ENCODE measurements at places on chromosomes 7 and 10.

GRCh38 chr7:104469166-104469820 lies 140.9 kb downstream of the LHFPL3 start:
- DNase-seq: no peak

DNA sequence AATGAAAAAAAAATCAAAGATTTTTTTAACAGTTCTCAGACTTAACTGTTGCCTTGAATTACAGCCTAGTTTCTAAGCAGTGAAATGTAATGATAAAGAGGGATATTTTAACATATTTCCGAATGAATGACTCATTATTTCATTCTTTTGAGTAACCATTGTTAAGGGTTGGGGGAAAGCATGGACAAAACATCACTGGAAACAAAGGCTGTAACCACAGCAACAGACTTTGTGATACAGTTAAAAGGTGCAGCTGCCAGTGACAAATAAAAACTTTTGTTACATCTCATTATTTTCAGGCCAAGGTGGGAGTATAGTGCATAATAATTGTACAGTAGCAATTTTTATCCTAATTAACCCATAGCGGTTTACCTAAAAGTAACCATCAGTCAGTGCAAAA lies 172.6 kb downstream of the LRRTM3 start:
- peak; percentile 63 for DNase-seq

GRCh38 chr7:1255080-1255816 lies 22.6 kb downstream of the UNCX start:
- peak; percentile 44 for DNase-seq

GRCh38 chr10:9253121-9253520 lies 1198.6 kb downstream of the GATA3 start:
- DNase-seq: no peak

- DNase-seq: no peak
Observed at GRCh38 chr7:103651593-103652377, 205.8 kb upstream of the SLC26A5 start.

DNA sequence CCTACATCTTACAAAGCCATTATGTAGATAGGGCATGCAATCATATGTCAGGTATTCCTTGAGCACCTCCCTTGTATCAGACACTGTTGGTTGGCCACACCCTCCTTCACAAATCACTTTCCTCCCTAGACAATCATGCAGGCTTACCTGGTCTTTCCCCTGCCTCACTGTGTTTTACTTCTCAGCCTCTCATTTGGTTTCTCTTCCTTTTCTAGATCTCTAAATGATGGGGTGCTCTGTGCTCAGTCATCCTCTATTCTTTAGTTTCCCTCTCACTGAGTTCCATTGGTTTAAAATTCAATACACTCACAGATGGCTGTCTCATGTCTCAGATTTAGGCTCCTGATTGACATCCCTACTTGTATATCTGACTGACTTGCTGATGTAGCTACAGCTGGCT lies 31.4 kb downstream of the ANK3 start:
- no peak for DNase-seq

DNA sequence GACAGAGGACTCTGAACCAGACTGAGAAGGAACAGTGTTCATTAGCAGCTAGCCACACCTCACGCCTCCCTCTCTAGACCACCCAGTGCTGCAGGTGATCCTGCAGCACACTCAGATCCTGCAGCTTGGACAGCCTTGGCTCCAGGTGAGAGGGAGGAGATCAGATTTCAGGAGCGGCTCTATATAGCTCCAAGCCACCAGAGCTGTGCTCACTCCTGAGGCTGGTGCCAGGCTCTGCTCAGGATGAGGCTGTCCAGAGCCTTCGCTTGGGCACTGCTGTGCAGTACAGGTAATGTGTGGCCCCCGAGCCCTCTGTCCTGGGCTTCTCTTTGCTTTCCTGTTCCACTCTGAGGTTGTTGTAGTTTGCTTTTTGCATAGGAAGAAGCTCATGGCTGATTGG lies 42.4 kb downstream of the C10orf120 start:
- DNase-seq: no peak

GRCh38 chr7:19762631-19763030 lies 10.8 kb downstream of the TMEM196 start:
- no peak for DNase-seq

GRCh38 chr7:137935884-137936508 lies 65.9 kb downstream of the CREB3L2 start:
- DNase-seq: no peak

GRCh38 chr7:69328516-69328915 lies 269.8 kb upstream of the AUTS2 start:
- DNase-seq: no peak

DNA sequence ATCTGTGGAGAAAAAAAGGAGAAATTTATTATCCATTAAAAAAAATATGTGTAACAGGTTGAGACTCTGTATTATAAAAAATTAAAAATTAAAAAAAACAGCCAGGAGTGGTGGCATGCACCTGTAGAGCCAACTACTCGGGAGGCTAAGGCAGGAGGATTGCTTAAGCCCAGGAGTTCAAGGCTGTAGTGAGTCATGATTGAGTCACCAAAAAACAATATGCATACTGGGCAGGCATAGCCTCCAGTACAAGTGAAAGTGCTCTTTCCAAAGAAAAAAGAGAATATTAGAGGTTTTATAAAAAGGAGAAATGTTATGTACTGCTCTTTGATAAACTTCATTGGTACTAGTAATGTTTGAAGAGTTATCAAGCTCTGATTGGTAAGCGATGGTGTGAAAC lies 647.1 kb upstream of the ZWINT start:
- DNase-seq: no peak

DNA sequence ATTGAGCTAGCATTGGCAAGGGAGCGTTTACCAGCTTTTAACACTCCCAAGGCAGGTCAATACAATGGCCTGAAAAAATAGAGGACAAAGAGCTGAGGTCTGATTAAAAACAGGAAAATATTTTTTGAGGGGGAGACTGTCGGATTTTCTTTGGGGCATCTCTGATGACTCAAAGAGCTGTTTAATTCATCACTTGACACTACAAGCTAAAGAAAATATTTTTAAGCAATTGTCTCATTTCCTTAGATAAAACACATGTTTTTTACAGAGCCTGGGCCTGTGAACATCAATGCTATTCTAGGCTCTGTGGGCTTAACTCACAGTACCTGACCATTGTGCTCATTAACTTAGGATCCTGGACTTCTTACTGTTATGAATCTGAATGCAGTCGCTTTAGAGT lies 100.8 kb downstream of the NRP1 start:
- no peak for DNase-seq

DNA sequence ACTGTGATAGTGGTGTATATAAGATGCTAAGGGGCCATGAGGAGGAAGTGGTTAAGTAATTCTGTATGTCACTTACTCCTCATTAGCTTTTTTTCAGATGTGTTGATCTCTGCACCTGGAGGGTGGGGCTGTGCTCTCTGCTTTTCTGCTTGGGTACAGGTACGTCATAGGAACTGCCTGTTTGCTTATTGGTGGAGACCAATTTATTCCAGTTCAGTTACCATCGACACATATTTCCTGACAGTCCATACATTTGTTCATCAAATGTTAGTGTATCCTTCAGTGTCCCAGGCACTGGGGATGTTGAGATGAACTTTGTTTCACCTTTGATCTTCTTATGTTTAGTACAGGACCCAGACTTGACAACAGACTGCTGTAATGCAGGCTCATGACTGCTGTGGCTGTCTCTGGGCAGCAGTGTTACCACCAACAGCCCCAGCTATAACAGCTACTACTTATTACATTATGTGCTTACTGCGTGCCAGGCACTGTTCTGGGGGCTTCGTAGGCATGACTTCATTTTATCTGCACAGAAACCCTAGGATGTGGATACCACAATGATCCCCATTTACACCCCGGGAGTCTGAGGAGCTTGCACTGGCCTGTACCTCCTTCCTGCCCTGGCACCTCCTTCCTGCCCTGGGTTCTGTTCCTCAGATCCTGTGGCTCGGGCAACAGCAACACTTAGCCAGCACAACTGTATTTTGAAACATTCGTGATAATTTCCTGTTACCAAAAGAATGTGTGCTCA lies 87.4 kb downstream of the BUB3 start:
- DNase-seq: no peak

GRCh38 chr7:90701021-90701420 lies 104.9 kb downstream of the CDK14 start:
- DNase-seq: no peak

- no peak for DNase-seq
Observed at GRCh38 chr7:108062250-108063014, 59.5 kb upstream of the LAMB1 start.

DNA sequence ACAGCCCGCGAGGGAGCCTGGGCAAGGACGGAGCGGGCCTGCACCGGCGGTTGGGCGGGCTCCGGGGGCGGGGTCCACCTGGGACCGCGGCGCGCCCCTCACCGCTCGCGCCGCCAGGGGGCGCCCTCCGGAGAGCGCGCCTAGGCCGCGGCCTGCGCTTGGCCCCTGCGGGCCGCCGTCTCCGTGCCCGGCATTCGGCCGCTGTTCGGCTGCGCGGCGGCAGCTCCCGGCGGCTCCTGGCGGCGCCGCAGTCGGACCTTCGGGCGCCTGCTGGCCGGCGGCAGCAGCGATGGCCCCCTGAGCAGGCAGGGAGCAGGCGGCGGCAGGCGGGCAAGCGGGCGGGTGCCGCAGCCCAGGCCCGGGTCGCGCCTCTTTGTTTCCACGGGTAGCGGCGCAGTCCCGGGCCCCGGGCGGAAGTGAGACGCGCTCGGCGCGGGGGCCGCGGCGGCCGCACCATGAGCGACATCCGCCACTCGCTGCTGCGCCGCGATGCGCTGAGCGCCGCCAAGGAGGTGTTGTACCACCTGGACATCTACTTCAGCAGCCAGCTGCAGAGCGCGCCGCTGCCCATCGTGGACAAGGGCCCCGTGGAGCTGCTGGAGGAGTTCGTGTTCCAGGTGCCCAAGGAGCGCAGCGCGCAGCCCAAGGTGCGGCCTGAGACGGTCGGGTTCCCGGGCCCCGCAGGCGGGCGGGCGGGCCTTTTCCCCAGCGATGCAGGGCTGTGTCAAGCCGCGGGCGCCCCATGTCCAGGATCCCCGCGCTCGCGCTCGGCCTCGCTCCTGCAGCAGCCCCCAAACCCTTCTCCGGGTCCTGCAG lies at the start of gene INTS15:
INTS15 (plus strand) TSS at position 193 of the 816 bp plus-strand sequence; CDS start at position 456, 263 bp downstream.
- peak; percentile 94 for DNase-seq

DNA sequence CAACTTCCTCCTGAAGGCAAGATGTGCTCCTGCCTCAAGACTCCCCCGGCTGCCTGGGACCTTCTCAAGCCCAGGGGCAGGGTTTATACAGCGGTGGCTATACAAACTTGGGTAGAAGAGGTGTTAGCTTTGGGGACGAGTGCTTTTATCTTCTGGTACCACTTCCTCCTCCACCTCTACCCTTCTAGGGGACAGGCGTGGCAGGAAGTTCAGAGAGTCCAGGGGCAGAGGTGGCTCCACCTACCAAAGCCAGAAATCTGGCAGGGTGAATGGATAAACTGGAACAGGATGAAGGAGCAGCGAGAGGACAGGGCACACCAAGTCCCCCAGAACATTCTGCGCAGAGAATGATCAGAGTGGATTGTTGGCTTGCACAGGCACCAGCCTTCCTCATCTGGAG lies 24.0 kb upstream of the TM9SF3 start:
- no peak for DNase-seq

DNA sequence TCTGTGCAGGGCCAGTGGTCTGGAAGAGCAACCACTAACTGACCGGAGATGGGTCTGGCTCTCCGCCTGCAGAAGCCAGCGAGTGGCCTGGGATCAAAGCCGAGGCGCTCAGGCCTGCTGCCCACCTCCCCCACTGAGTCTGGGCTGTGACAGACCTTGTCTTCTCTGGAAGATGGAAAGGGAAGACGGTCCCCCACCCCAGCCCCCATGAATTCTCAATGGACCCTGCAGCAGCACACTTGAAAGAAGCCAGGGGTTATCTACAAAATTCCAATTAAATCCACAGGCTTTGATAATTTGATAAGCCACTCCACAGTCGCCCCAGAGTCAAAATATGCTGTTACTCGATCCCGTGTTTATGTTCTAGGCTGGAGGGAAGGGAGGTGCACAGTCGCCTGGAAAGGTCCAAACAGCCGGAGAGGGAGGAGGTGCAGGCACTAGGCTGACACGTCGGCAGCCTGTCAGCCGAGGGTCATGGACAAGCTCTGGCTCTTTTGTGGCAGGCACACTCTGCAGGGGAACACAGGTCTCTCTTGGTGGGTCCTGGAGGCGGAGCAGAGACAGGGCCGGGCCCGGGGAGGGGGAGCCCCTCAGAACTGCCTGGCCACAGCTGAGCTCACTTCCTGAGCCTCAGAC lies 134.9 kb downstream of the SH3PXD2A start:
- DNase-seq: no peak

GRCh38 chr10:71771821-71772617 lies 1.3 kb downstream of the VSIR start:
- no peak for DNase-seq

DNA sequence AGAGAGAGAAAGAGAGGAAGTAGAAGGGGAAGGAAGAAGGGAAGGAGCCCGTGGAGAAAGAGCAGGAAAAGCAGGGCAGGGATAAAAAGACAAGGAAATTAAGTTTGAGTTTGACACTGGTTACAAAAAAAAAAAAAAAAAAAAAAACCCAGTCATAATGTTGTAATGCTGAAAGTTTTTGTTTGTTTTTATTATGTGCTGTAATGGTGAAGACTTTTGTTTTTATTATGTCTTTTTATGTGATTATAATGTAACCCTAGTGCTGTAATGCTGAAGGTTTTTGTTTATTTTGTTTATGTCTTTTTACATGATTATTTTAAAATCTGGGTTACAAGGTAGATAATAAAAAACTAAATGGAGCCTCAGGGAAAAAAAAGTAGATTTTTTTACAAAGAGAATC lies 184.8 kb downstream of the SEMA3A start:
- no peak for DNase-seq

GRCh38 chr10:117617086-117617485 lies 74.5 kb downstream of the EMX2 start:
- no peak for DNase-seq

DNA sequence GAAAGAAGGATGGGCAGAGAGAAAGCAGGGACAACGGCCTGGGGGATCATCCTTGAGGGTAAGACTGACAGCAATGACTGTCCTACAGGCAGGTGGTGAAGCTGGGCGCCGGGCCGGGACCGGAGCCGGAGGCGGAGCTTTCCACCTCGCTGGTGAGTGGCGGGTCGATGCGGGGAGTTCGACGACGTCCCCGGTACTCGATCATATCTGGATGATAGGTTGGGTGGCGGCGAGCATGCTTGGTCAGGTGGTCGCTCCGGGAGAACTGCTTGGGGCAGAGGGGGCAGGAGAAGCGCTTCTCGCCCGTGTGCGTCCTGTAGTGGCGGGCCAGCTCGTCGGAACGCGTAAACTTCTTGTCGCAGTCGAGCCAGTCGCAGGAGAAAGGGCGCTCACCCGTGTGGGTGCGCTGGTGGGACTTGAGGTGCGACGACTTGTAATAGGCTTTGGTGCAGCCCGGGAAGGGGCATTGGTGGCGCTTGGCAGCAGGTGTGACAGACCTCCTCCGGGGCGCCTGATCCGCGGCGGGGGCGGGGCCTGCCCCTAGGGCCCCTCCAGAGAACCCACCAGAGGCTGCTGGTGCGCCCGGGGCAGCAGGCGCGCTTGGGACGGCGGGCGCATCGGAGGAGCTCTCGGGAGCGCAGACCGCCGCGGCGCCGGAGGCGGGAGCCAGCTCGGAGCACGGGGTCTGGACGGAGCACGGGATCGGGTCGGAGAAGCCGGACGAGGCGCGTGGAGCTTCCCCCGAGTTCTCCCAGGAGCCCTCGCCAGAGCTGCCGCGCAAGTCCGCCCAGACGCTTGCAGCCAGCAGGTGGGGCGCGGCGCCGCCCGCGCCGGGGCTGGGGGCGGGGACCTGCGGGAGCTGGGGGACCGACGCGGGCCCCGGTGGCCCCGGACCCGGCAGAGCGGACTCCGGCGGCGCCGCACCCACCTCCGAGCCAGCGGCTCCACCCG lies 752 bp downstream of the KLF14 start:
- DNase-seq: peak; percentile 70

All from neural progenitor cell (in vitro differentiated cells).